ENCODE measurements at places on chromosomes 16 and 17.

- H3K4me3 ChIP-seq, result no peak overlapping the region
- no peak for DNase-seq
- no peaks in the 10 kb centered on the region for H3K4me1 ChIP-seq
- no peaks in the 10 kb centered on the region for H3K36me3 ChIP-seq
- H3K27ac ChIP-seq, result no peak overlapping the region
- no peaks in the 10 kb centered on the region for H3K27me3 ChIP-seq
Measured at GRCh38 chr16:54689072-54689865, 241.4 kb upstream of the IRX5 start.

- H3K27me3 ChIP-seq, result no peaks in the 10 kb centered on the region
- H3K36me3 ChIP-seq, result no peaks in the 10 kb centered on the region
- no peak overlapping the region for H3K4me3 ChIP-seq
- DNase-seq, result peak; percentile 26
Measured at GRCh38 chr16:35102780-35103403, 1643.5 kb downstream of the TP53TG3F start.

DNA sequence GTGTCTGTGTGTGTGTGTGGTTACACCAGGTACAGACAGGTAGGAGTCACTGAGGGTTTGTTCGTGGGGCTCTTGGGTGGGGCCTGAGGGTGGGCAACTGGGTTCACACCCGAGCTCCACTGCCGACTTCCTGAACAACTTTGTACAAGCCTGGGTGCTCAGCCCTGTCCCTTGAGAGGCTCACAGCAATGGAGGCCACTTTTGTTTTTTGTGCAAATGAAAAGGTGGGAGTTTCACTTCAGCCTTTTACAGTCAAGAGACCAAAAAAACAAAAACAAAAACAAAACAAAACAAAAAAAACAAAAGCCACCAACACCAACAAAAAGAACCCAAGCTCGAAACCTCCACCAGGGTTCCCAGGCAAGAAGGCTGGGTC lies 2.4 kb downstream of the RHBDF2 start:
- H3K4me1 ChIP-seq, result peaks cover 21% of the 10 kb centered on the region
- no peaks in the 10 kb centered on the region for H3K36me3 ChIP-seq
- H3K27me3 ChIP-seq, result no peaks in the 10 kb centered on the region
- DNase-seq, result no peak

DNA sequence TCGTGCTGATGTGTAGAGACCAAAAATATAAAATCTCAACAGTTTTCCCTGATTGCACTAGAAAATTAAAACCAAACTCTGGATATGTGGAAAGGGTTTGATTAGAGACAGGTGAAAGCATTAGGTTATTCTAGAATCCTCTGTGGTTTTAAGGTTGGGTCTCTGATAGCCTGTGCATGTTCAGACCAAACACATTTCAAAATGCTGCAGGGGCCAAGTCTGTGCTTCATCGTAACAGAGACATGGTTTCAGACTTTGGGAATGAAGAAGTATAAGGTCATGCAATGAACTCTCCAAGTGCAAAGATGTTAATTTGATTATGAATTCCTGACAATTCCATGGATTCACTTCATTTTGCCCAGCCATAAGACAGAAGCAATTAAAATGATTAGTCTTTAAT lies 261.0 kb upstream of the KCNJ16 start:
- H3K36me3 ChIP-seq, result no peaks in the 10 kb centered on the region
- no peaks in the 10 kb centered on the region for H3K4me1 ChIP-seq
- H3K4me3 ChIP-seq, result no peak overlapping the region
- H3K27me3 ChIP-seq, result no peaks in the 10 kb centered on the region
